ENCODE measurements at places on chromosomes 2 and 18. TPM values are rescaled to one million over a fixed set of nuclear protein-coding genes. Genes with fewer than 3 reads are reported as not detected.

- DNase-seq = peak; percentile 69
These were observed 39.3 kb upstream of the SERPINB2 start for GRCh38 chr18:63848159-63848558.

GRCh38 chr2:151476287-151476686, 66.6 kb downstream of the RIF1 start:
- no peak for DNase-seq

The GKN1 gene
- 1.6 TPM for total RNA-seq

The EFEMP1 gene
- 872 TPM for total RNA-seq

GRCh38 chr2:38719706-38720105, 31.5 kb downstream of the SRSF7 start:
- no peak for DNase-seq

- no peak for DNase-seq
These were observed 38.6 kb upstream of the TTN start for GRCh38 chr2:178845566-178846457.

DNA sequence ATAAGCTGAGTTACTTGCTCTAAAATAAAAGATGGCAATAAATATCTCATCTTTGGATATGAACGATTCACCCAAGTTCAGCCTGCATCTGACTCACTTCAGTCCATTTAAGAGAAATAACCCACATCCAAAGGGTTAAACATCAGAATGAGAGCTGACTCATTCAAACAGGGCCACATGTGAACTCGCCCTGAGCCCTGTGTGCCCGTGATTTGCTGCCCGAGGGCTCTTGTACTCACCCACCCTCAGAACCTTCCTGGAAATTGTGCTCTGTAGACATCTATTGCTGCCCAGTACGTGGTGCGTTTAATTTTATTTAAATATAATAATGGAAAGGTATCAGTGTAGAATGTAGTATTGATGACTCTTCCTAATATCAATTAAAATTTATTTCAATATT, 66.9 kb upstream of the RBM44 start:
- DNase-seq = peak; percentile 65

- no peak for DNase-seq
These were observed 2.9 kb downstream of the DDX1 start for GRCh38 chr2:15594291-15595256.

DNA sequence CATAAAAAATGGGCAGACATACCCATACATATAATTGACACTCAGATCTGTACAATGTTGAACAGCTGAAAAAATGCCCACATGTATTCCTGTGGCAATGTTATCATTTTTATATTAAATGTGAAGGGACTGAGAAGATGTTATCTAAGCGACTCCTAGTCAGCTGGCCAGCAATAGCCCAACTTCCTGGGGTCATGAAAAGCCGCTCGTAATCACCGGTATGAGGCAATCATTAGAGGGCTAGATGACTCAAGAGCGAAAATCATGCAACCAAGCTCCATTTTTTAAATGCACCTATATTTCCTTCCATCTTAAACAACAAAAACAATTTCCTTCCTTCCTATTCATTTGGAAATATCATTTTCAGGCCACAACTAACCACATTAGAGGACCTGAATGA, 274.6 kb upstream of the CCDC68 start:
- no peak for DNase-seq

The LYPD6B gene
- 0.38 TPM for total RNA-seq

The LINC00305 gene
- not detected for total RNA-seq

GRCh38 chr2:37168217-37168981, 11.6 kb upstream of the EIF2AK2 start:
- DNase-seq = peak; percentile 47

DNA sequence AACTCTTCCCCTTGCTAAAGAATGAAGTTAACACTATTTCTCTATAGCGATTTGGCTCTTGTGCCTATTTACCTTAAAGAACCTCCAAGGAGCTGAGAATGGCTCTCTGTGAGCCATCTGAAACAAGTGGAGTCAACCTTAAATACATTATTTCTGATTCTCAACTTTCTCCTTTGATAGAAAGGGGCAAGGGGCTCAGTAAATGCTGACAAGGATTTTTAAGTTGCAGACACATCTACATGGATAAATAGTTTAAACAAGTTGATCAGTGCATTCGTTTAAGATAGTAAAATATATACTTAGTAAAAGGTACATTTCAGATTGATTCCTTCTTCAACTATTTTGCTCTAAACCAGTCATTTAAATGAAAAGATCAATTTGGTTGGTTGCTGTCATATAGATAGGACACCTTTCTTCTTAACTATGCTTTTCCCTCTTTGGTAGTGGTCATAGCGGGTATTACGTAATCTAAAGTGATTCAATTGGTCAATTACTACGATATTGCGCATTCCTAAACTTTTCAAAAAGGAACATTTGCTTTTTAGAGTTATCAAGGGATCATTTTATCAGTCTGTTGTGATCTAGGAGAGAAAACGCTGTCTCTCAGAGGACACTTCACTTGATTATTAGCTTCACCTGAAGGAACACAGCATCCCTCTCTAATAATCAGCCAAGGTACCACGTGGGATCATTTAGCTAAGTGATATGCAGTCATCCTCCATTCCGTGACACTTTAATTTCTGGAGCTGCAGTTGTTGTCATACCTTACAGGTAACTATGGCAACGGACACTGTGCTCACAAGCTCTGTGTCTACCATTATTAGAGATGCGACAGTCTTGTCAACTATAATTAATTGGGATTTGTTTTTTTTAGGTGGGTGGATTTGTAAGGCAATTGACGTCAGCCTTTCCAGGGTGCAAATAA, 50.9 kb upstream of the KCNE4 start:
- DNase-seq = no peak

DNA sequence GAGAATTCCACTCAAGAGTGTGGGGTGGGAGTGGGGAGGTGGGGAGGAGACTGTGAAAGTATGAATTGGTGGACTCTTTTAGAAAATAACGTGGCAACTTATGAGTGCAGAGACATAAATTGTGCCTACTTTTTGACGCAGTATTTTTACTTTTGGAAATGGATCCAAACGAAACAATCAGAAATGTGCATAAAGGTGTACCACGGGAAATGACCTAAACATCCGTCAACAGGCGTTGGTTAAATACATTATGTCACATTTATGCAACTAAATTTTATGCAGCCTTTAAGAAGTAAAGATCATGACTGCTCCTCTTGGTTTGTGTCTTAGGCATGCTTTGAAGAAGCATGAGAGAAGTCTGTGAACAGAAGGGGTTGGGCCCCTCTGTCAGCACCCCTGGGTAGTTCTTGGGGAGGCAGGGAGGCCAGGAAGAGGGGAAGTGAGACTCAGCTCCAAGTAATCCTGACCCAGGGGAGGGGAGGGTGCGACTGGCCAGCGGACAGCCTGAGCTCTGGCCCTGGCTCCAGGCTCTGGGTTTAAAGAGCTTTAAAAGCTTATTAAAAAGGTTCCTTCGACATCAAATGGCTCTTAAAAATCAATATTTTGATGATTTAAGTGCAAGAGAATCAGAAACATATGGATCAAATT, 126.4 kb upstream of the HAAO start:
- DNase-seq = no peak

The SRD5A2 gene
- total RNA-seq = 0.05 TPM

GRCh38 chr2:43219383-43220228, 6.8 kb downstream of the ZFP36L2 start:
- DNase-seq = peak; percentile 59

The CRYGD gene
- total RNA-seq = not detected
